ENCODE measurements at places on chromosomes 4 and X. TPM values are rescaled to one million over a fixed set of nuclear protein-coding genes. Genes with fewer than 3 reads are reported as not detected.

OPN1LW gene
- polyA plus RNA-seq = not detected

SPRY1 gene
- polyA plus RNA-seq = 7.5 TPM

DNA sequence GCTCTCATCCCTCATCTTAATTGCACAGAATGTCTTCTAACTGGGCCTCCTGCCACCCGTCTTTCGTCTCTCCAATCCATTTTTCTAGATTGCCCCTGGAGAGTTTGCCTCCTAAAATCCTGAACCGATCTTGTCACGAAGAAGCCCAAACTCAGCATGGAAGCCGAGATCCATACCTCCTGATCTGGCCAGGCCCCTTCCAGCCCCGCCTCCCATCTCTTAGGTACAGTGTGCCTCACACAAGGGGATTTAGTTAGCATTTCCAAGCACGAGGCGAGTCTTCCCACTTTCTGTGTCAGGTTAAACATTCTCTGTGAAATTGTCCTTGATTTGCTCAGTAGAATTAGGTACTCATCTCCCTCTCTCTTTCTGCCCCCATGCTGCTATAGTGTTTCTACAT is 80.0 kb upstream of the TENM3 start:
- DNase-seq = no peak

DNA sequence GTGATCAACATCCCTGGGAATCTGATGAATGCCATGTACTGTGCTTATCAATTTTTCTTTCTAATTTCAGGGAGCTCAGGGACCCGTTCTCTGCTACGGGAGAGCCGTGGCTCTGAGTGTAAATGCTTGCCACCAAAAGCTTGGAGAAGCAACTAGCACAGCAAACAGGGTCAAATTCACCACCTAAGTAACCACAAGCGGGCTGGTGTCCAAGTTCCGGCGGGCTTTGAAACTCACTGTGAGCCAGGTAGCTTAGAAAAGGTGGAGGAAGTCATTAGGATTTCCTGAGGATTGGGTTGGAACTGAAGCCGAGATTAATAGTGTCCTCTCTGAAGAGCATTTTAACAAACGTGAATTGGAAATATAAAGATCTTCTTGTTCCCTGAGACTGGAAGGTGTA is 87.2 kb downstream of the CLDN34 start:
- no peak for DNase-seq

GRCh38 chrX:10107483-10107882 is 49.3 kb upstream of the CLCN4 start:
- DNase-seq = no peak

- DNase-seq = no peak
Observed at GRCh38 chr4:169253113-169253671, 17.6 kb downstream of the SH3RF1 start.

MTMR1 gene
- polyA plus RNA-seq = 27.6 TPM

DNA sequence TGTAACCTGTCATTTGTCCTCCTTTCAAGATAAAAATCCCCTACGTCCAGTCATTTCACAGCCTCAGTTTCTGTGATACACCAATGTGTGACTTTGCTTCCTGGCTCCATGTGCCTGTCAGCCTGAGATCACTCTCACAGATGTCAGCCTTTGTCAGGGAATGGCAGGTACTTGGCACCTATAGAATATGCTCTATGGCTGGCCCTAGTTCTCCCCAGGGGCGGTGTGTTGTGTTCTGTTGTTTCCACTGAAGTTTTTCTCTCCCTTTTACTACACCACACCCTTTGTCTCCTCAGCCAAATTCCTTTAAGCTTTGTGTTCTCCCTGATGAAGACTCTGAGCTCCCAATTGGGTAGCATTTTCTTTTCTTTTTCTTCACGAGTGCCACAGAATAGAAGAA is 81.7 kb downstream of the ALPK1 start:
- DNase-seq = no peak

CT55 gene
- polyA plus RNA-seq = not detected

GRCh38 chr4:15717086-15717485 is 14.2 kb downstream of the BST1 start:
- DNase-seq = no peak

- no peak for DNase-seq
Observed at GRCh38 chr4:78379991-78380729, 171.4 kb upstream of the ANXA3 start.

DNA sequence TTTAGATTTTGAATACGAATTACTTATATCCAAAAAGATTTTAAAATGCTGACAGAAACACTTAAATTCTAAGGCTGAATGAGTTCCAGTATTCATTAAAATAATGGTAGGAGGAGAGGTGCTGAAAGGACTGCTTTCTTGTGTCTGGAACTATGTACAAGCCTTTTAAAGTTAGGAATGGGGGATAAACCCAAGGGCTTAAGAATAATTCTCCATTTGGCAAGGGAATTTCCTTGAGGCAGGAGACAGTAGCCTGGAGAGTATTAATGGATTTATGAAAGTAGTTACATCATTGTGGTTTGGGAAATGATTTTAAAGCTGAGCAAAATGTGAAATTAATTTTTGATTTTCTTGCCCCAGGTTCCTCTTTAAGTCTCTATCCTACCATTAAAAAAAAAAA is 266.5 kb upstream of the KCNIP4 start:
- no peak for DNase-seq

GRCh38 chr4:103137446-103137827 is 37.8 kb upstream of the BDH2 start:
- DNase-seq = no peak

DNA sequence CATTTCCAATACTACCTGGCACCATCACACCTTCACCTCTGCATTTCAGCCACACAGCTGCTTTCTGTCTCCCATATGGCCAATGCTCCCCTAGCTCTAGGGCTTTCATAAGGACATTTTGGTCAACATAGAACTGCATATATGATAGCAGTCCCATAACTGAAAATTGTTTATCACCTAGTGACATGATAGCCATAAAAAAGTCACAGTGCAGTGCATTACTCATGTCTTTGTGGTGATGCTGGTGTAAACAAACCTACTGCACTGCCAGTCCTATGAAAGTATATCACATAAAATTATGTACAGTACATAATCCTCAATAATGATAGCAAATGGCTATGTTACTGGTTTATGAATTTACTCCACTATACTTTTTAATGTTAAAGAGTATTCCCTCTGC is 221.0 kb downstream of the NAF1 start:
- DNase-seq = no peak

DNA sequence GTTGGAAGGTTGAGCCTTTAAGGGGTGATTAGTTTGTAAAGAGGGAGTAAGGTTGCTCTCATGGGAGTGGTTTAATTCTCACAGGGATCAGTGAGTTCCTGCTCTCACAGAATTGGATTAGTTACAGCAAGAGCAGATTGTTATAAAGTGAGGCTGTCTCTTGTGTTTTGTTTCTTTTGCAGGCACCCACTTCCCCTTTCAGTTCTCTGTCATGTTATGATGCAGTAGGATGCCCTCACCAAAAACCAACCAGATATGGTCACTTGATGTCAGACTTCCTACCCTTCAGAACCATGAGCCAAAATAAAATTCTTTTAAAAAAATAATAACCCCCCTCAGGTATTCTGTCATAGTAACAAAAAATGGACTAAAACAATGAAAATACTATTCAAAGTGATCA is 19.9 kb upstream of the IGSF1 start:
- DNase-seq = no peak

- no peak for DNase-seq
Observed at GRCh38 chrX:2243913-2244460, 256.8 kb downstream of the DHRSX start.

DNA sequence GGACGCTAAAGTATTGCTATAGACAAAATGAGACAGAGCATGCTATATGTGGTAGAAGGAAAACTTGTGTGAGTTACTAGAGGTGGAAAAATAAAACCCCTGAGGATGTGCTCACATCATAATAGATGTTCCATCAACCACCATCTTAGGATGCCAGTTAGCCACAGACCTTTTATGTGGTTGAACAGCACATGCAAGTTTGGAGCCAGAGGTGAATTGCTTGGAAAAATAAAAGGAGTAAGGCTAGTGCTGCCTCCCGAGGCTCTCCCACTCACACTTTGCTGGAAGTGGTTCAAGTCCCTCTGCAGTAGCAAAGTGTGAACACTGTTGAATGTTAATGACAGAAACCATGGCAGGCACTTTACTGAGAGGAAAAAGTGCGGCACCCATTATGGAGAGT is 39.4 kb upstream of the PPARGC1A start:
- DNase-seq = no peak

GRCh38 chr4:10143171-10143570 is 26.6 kb upstream of the WDR1 start:
- DNase-seq = no peak

GRCh38 chrX:118228041-118228440 is 111.4 kb upstream of the KLHL13 start:
- DNase-seq = no peak

SERTM2 gene
- not detected for polyA plus RNA-seq

DNAAF6 gene
- not detected for polyA plus RNA-seq

DNA sequence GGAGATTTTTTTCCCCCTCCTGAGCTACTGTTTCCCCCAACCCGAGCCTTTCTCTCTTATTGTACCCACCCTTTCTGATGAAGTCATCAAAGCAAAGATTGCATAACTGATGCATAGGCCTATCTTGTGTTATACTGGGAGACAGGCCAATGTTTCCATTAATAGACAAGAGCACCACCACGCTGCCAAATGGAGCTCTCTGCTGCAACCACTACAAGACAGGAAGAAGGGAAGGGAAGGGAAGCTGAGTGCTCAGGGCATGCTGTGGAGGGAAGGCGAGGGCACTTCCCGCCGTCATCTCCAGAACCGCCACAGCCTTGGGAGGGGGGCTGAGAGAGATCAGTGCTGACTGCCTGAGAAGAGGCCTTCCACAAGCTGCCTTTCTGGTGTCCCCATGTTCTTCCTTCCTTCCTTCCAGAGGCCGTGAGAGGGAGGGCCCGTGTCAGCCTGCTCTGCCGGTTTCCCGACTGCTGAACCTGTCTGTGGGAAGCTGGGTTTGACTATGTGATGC is 75.0 kb downstream of the MGST2 start:
- no peak for DNase-seq

DNA sequence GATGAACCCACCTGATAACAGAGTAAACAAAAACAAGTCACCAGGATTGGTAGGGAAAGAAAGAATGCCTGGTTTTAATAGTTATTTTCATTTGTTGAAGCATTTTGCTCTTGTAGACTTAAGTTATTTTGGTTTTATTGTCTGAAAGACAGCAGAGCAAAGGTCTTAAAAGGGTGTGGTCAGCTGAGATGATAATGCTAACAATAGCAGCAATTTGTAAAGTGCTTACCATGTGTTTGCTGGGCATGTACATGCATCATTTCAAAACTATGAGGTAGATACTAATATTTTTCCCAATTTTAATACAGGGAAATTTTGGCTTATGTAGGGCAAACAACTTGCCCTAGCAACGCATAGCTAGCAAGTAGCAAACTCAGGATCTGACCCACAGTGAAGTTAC is 46.8 kb upstream of the SLC10A4 start:
- no peak for DNase-seq

GRCh38 chrX:109990582-109991276 is 12.2 kb upstream of the TMEM164 start:
- no peak for DNase-seq

GRCh38 chr4:184252136-184253071 is 34.7 kb upstream of the ENPP6 start:
- DNase-seq = no peak

PGAM4 gene
- 0.45 TPM for polyA plus RNA-seq

GRCh38 chrX:123424546-123424945 is 240.5 kb downstream of the GRIA3 start:
- no peak for DNase-seq

SMIM43 gene
- not detected for polyA plus RNA-seq

- DNase-seq = no peak
Observed at GRCh38 chrX:30161043-30161442, 54.3 kb upstream of the MAGEB2 start.
